CD4-positive, alpha-beta T cell treated with Interleukin-17A for 4 hours (primary cell): ENCODE measurements at places on chromosomes 1 and 21.

DNA sequence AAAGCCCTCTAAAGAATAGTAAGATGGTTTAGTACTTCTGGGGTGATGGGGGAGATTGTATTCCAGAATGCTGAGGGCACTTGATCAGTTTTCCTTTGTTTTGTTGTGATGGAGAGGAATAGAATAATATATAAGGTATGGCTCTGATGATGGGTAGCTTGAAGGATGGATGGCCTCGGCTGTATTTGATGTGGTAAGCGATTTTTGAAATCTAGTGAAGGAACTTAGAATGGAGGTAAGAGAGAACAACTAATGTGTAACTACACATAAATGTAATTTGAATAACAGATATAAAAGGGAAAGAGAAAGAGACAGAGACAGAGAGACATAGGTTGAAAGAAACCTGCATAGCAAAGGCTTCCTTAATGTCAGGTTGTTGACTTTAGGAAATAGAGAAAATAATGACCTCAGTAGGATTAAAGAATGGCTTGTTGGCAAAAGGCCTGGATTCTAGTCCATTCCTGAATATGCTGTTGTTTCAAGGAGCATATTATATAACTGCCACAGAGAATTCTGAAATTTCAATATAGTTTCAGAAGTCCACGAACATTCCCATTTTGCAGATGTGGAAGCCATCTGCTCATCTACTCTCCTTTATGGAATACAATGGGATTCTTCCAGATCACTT is 58.7 kb downstream of the NIBAN1 start:
- DNase-seq = no peak

- DNase-seq = peak; percentile 7
Observed at GRCh38 chr1:28885472-28885877, 28.9 kb upstream of the EPB41 start.

- no peak for DNase-seq
Observed at GRCh38 chr21:36103434-36103833, 31.4 kb upstream of the CBR3 start.

DNA sequence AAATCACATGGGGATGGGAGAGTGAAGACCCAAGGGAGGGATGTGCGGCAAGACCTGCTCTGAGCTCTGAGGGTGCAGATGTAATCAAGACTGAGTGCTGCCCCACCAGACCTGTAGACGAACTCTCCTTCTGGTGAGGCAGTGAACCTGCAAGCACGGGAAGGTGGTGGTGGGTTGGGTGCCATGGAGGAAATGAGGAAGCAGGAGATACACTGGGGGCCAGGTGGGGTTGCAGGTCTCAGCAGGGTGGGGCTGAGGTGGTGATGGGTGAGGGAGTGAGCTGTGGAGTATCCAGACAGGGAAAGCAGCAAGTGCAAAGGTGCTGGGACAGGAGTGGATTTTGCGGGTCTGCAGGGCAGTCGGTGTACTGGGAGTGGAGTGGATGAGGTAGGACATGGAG is 102.3 kb downstream of the KCNJ15 start:
- DNase-seq = no peak

DNA sequence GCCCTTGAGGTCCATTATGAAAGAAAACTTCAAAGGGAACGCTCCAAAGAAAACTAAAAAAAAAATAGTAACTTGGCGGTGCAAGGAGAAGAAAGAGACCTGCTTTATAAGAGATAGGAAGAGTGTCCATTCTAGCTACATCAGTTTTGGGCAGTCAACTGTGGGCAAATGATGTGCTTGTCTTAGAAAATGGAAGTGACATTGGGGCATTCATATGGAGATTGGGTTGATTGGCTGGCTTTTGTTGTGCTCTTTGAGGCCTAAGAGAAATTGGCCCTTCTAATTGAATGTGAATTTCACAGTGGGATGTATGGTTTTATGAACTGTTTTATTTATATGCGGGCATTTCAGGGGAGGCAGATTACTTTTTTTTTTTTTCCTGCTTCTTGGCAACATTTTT is 13.2 kb downstream of the PPP1R12B start:
- no peak for DNase-seq

DNA sequence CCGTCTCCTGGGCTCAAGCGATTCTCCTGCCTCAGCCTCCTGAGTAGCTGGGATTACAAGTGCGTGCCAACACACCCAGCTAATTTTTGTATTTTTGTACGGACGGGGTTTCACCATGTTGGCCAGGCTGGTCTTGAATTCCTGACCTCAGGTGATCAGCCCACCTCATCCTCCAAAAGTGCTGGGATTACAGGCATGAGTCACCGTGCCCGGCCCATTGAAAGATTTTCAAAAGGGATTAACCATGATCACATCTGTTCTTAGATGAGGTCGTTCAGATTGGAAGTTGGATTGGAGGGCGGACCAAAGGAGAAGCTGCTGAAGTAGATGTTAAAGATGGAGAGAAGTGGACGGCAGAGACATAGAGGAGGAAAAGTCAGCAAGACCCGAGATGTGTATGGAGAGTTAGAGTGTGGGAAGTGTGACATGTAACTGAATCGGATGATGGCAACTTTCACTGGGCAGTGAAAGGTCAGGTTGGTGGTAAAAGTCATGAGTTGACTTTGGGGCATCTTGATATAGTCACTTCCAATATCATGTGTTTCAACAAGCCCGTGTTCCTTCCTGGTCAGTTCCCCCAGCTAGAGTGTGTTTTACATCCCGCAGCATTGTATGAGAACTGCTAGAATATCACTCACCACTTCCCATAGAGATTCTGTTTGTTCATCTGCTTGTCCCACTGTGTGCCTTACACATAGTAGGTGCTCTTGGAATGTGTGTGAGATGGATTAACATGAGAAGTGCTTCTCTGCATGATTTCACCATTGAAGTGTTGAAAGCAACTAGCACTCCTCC is 54.4 kb upstream of the TINAGL1 start:
- no peak for DNase-seq

DNA sequence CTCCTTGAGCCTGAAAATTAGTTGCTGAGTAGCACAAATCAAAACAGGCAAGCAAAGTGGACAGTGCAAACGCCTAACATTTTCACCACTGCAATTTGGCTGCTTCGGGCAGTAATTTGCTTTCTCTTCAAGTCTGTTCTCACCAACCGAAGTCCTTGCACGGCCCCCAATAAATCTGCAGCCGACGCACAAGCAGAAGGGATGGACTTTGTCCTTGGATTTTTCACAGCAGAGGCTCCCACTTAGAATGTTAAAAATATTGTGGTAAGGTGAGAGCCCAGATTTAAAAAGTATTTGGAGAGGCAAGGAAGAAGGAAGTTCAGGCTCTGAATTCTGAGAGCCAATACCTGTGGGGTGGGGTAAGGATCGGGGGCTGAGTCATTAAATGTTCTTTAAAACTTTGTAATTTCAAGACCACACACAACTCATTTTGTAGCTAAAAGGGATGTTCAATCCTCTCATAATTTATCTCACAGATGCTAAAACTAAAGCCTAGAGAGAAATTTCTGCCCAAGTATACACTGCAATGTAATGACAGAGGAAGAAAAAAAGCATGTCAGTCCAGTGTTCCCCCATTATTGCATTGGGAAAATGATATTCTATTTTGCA is 6.2 kb downstream of the CD247 start:
- DNase-seq = peak; percentile 39

DNA sequence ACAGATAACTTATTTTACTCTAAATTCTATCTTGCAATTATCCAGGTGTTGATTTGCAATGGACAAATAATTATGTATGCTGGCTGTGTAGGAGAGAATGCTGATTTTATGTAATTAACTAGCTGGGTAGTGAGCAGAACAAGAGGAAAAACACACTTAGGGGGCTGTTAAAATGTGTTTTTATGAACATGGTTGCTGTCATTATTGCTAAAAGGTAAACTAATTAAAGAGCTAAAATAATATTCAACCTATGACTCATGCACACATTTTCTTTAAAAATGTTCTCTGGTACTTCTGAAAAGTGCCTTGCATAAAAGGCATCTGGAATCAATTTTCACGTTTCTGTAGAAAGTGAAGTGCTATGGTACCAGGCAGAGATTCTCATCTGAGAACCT is 192.8 kb upstream of the C8B start:
- DNase-seq = no peak

DNA sequence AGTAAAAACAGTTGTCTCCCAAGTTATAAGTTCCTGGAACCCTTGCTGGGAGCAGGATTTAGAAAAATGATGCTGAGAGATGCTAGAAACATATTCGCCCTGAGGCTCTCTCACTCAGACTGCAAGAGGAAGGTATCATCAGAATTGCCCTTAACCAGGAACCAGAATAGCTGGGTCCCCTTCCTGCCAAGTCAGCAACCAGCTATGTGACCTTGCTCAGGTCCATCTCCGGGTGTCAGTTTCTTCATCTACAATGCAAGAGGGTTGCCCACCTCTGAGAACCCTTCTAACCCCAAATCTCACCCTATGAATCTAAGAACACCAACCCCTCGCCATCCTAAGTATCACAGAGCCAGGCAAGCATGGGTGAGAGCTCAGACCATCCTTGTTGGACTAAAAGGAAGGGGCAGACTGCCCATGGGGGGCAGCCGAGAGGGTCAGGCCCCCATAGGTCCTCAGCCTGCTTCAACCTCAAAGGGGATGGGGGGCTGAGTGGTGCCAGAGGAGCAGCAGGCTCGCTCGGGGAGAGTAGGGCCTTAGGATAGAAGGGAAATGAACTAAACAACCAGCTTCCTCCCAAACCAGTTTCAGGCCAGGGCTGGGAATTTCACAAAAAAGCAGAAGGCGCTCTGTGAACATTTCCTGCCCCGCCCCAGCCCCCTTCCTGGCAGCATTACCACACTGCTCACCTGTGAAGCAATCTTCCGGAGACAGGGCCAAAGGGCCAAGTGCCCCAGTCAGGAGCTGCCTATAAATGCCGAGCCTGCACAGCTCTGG is 390 bp upstream of the S100A9 start:
- DNase-seq = peak; percentile 35

DNA sequence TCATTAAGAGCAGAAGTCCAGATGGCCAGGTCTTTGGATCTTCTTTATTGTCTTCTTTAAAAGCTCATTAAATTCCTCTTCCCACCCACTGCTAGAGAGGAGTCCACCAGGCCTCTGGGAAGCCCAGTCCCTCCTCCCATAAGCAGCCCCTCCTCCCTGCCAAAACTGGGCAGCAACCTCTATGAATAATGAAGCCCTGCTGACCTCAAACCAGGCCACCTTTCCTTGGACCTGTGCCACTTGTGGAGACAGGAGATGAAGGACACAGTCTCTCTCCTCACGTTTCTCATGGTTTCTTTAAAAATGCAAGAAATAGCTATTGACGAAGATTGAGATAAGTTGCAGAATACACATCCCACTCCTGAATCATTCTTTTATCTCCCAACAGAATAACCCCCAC is 112.8 kb downstream of the EDEM3 start:
- no peak for DNase-seq

- no peak for DNase-seq
Observed at GRCh38 chr1:85894651-85895050, 186.4 kb upstream of the ZNHIT6 start.

DNA sequence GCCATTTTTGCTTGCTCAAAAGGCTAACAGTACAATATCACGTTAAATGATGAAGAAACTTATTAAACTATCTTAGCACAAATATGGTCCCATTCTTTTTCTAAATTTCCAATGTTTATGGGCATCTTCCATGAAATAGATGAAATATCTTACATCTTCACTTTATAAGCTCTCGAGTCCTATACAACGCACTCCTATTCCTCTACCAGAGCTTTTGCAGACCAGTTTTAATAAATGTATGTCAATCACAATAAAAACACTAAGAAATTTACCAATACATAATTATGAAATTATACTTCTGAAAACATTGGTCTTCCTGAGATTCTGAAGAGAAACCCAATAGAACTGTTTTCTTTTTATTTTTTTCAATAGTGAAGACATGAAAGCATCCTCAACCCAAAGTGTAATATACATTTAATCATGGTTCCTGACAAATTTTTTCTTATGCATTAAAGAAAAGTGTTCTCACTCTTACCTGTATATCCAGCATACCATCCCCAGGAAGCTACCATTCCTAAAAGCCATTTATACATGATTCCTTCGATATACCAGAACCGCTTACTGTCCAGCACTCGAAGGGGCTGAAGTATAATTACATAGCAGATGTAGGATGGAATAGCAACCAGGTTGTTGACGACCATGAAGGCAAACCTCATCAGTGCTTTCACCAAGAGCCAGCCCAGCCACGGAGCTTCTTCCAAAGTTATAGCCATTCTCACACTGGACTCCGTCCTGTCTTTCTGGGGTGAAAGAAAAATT is 1.8 kb downstream of the LPGAT1 start:
- DNase-seq = no peak

GRCh38 chr1:27574871-27575831 is 28.8 kb downstream of the AHDC1 start:
- DNase-seq = no peak

DNA sequence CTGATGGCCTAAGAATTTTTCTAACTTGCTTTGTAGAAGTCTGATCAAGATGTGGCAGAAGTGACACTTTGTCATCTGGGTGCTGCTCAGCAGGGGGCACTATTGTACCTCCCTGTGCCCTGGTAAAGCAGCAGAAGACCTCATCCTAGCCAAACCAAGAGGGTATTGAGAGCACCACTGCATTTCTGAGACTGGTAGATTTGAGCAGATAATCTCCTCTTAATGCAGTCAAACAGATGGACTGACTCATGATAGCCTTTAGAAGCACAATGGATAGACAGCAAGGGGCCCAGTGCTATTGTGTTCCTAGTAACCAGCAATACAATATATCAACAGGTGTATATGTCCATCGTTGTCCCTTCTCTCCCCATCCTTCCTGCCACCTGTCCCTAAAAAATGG is 5.7 kb downstream of the TPM3 start:
- DNase-seq = peak; percentile 70

- no peak for DNase-seq
Observed at GRCh38 chr1:228988664-228989063, 253.4 kb downstream of the RHOU start.

DNA sequence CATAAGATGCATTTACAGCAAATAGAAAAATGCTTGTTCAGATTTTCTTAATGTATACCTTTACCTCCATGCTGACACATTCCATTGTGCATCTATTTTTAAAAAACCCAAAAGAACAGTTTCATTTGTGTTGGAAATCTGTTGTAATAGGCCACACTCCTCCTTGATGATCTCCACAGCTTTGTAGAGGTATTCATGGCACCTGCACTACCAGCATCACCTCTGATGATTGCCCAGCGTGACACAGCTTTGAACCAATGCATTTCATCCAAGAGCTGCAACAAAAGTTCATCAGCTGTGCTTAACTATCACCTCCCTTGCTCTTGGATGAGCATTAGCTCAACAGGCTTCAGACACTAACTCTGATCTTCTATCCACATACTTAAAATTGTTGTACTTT is 8.2 kb downstream of the DYNLT5 start:
- no peak for DNase-seq

DNA sequence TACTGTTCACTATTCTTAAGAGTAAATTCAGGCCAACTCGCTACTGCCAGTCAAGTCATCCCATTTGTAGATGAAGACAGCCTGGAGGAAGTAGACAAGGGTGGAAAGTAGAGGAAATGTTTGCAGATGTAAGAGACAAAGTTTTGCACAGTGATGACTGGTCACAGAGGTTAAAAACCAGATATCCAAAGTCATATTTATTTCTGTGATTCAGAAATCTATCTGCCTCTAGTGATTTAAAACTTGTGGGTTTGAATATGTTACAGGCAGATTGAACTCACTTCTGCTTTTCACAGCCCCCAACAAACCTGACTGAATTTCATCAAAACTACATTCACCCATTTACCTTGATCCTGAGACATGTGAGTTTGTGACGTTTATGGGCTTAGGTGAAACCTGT is 484.7 kb upstream of the C1orf87 start:
- no peak for DNase-seq

- DNase-seq = no peak
Observed at GRCh38 chr1:107169615-107170014, 28.8 kb downstream of the NTNG1 start.

GRCh38 chr1:204630132-204630905 is 55.2 kb downstream of the LRRN2 start:
- no peak for DNase-seq
